Ovary (tissue), 10 donors: ENCODE measurements at places on chromosomes 5 and 9. TPM values are rescaled to one million over a fixed set of nuclear protein-coding genes. Genes with fewer than 3 reads are reported as not detected.

Gene CA9
- total RNA-seq: 1.0 TPM

Gene HNRNPK
- total RNA-seq: 401 TPM

Gene TERT
- total RNA-seq: not detected

Gene BTNL8
- 0.41 TPM for total RNA-seq

Gene CKMT2
- total RNA-seq: 12.6 TPM

Gene CWC27
- 18.9 TPM for total RNA-seq

Gene PTPRD
- 100 TPM for total RNA-seq

Gene OTP
- not detected for total RNA-seq

Gene ADRA1B
- total RNA-seq: 5.5 TPM

Gene PLAC8L1
- not detected for total RNA-seq

Gene SLC6A18
- total RNA-seq: not detected

Gene TMEM174
- total RNA-seq: not detected

Gene MLANA
- total RNA-seq: not detected

Gene CDC20B
- 0.24 TPM for total RNA-seq

Gene PCA3
- not detected for total RNA-seq

Gene NR5A1
- total RNA-seq: 22.2 TPM

Gene PCSK1
- total RNA-seq: 0.83 TPM

Gene SPAG8
- 4.6 TPM for total RNA-seq

Gene NIPAL4
- not detected for total RNA-seq

Gene WNT8A
- not detected for total RNA-seq

DNA sequence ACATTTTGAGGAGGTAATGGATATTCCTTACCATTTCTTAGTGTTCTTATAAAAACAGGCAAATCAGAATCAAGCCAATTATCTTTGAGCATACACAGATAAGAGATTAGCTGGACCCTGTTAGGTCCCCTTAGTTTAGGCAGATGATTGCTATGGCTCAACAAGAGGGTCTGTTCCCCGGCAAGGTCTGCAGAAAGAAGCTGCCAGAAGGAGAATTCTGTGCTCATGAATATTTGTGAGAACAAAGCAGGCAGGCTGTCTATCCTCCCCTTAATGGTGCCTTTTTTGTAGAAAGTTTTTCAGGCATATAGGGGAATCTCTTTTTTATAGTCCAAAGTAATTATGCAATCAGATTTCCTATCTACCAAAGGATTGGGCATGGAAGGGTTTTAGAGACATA lies 27.5 kb downstream of the CAVIN4 start:
- no peaks in the 10 kb centered on the region for H3K4me1 ChIP-seq
- H3K36me3 ChIP-seq: no peaks in the 10 kb centered on the region
- H3K27me3 ChIP-seq: no peaks in the 10 kb centered on the region
- H3K4me3 ChIP-seq: no peak overlapping the region
- DNase-seq: no peak

- no peak for DNase-seq
- H3K4me1 ChIP-seq: no peaks in the 10 kb centered on the region
- H3K27ac ChIP-seq: no peak overlapping the region
- no peak overlapping the region for H3K4me3 ChIP-seq
- no peaks in the 10 kb centered on the region for H3K36me3 ChIP-seq
These were observed 93.1 kb downstream of the PJA2 start for GRCh38 chr5:109316634-109317033.

DNA sequence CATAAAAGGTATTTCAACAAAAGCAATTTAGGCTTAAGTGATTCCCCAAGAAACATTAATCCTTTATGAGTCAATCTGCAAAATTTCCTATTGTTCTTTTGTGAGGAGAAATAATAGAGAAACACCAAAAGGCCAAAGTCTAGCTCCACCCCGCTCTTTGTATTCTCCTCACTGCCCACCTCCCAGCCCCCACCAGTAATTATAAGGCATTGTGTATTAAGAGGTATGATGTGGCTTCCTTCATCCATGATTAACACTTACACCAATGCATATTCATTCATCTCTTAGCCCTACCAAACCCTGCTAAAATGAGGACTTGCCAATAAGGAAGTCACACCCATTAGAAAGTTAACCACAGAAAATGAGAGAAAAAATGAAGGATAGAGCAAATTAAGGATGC lies 105.3 kb upstream of the SPATA31D4 start:
- no peak overlapping the region for H3K27ac ChIP-seq
- H3K36me3 ChIP-seq: no peaks in the 10 kb centered on the region
- peaks cover 8% of the 10 kb centered on the region for H3K4me1 ChIP-seq
- no peak for DNase-seq

DNA sequence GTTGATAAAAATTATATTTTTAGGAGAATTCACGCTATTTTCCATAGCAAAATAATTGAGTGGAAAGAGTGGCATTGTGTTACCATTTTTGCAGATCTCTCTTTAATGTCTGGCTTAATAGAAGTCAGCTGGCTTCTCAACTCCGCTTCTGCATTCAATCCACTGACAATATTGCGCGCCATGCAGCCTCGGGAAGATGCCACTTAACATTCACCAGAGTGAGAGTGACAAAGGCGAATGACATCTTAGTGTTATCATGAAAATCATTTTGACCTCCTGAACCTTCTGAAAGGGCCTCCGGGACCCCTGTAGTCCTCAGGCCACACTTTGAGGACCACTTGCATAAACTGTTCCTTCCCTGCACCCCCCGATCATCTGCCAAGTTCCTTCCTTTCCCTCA lies 80.1 kb upstream of the ORM1 start:
- no peak for DNase-seq
- H3K27me3 ChIP-seq: no peaks in the 10 kb centered on the region
- H3K27ac ChIP-seq: no peak overlapping the region
- H3K4me1 ChIP-seq: peaks cover 4% of the 10 kb centered on the region
- no peaks in the 10 kb centered on the region for H3K36me3 ChIP-seq

DNA sequence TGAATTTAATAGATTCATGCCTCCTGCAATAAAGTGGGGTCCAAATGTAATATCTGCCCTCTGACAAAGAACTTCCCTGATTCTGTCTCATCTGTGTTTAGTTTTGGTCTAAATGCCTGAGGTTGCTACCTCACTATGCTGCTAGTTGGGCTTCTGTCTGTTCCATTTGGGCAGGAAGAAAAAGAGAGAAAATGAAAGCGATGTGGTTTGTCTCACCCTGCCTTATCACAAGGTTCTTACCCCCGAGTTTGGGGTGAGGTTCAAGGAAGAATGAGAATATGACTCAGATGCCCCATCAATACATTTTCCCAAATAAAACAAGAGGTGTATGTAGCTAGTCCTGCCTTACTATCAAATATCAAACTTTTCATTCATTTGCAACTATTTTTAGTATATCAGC lies 132.1 kb upstream of the MTAP start:
- no peaks in the 10 kb centered on the region for H3K36me3 ChIP-seq
- no peak overlapping the region for H3K27ac ChIP-seq
- no peaks in the 10 kb centered on the region for H3K27me3 ChIP-seq

- H3K36me3 ChIP-seq: no peaks in the 10 kb centered on the region
- no peak overlapping the region for H3K27ac ChIP-seq
- no peaks in the 10 kb centered on the region for H3K27me3 ChIP-seq
- H3K4me3 ChIP-seq: no peak overlapping the region
These were observed 1045.8 kb upstream of the DMAC1 start for GRCh38 chr9:8845376-8845775.

- no peak overlapping the region for H3K27ac ChIP-seq
- H3K27me3 ChIP-seq: no peaks in the 10 kb centered on the region
- H3K36me3 ChIP-seq: no peaks in the 10 kb centered on the region
These were observed 1075.4 kb upstream of the C9orf72 start for GRCh38 chr9:28648723-28649122.

- no peak overlapping the region for H3K4me3 ChIP-seq
- H3K36me3 ChIP-seq: no peaks in the 10 kb centered on the region
- no peak for DNase-seq
- H3K4me1 ChIP-seq: no peaks in the 10 kb centered on the region
These were observed 25.8 kb downstream of the CDC25C start for GRCh38 chr5:138305797-138306196.

DNA sequence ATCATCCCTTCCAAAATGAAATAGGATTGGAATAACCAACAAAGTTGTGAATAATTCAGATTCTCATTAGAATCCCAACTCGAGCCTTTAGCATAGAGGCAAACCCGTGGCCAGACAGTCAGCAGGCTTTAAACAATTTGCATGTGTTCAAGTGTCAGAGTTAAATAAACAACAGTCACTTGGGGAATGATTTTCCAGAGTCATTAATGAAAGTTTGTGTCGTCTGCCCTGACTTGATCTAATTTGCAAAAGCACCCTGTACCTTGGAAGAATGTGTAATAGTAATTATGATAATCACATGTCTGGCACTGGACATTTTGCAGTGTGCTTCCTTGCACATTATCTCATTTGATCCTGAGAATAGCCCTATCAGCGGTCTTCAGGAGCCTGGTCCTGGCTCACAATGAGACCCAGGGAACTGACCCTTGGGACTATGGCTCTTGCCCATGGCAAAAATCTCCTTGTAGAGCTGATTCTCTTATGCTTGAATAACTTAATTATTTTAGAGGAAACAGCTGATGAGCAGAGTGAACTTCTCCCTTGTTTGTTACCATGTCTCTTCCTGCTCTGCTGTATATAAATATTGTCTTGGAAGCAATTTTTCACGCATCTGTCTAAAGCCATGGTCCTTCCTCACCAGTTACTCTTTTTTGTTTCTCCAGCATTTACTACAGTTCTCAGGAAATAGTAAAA lies 272.7 kb downstream of the NR3C1 start:
- H3K36me3 ChIP-seq: no peaks in the 10 kb centered on the region
- H3K27ac ChIP-seq: no peak overlapping the region
- H3K4me3 ChIP-seq: no peak overlapping the region
- DNase-seq: no peak

DNA sequence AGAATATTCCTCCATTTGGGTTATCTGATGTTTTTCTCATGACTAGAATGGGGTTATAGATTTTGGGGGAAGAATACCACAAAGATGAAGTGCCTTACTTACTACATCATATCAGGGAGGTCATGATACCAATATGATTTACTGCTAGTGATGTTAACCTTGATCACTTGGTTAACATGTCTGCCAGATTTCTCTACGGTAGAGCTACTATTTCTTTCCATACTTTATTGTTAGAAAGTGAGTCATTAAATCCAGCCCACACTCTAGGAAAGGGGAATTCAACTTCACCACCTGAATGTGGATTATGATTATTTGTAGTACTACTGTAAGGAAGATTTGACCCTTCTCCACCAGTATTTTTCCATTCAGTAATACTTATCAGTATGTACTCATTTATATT lies 64.7 kb downstream of the UBE2R2 start:
- DNase-seq: no peak
- H3K27ac ChIP-seq: no peak overlapping the region
- no peak overlapping the region for H3K4me3 ChIP-seq
- peaks cover 8% of the 10 kb centered on the region for H3K4me1 ChIP-seq

GRCh38 chr9:133286523-133286922 lies 11.5 kb upstream of the ABO start:
- H3K4me3 ChIP-seq: no peak overlapping the region
- H3K27me3 ChIP-seq: no peaks in the 10 kb centered on the region
- DNase-seq: no peak
- H3K36me3 ChIP-seq: no peaks in the 10 kb centered on the region
- no peaks in the 10 kb centered on the region for H3K4me1 ChIP-seq
- no peak overlapping the region for H3K27ac ChIP-seq

DNA sequence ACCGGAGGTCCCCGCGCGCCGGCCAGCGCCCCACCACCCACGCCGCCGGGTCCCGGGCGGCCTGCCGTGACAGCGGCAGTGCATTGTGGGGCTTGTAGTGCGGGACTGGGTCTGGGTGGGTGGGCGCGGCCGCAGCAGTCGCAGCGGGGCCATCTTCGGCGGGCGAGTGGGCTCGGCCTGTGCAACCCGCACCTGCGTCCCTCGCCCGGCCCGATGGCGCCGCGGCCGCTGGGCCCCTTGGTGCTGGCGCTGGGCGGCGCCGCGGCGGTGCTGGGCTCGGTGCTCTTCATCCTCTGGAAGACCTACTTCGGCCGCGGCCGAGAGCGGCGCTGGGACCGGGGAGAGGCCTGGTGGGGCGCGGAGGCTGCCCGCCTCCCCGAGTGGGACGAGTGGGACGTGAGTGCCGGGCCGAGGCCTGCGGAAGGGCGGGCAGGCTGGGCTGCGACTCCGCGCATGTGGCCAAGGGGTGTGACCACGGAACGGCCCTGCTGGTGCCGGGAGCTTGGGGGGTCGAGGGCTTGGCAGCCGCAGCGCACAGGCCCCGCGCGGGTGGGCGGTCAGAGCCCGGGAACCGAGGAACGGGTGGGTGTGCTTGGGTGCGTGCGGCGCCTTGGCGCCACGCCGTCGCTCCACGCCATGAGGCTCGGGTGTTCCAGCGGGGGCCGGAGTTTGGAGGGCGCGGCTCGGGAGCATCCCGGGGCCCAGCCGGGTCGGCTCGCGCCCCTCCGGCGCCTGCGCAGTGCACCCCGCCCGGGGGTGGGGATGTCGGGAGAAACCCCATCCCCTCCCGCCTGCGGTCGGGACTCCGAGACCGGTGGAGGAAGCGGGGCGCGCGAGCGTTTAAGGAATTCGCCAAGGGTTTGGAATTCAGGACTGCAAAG lies at the start of gene ARL10:
Gene ARL10 (plus strand): TSS at position 137 of the 881 bp plus-strand sequence. CDS start 77 bp downstream, at position 214.
- peak; percentile 83 for DNase-seq
- H3K4me3 ChIP-seq: peak within 1 kb of the TSS; percentile 68
- peak within 1 kb of the TSS; percentile 88 for H3K27ac ChIP-seq
- H3K4me1 ChIP-seq: peaks cover 8% of the 10 kb centered on the region
- no peaks in the 10 kb centered on the region for H3K36me3 ChIP-seq

GRCh38 chr9:130171226-130172148 lies 717 bp upstream of the NCS1 start:
- peaks cover 12% of the 10 kb centered on the region for H3K4me1 ChIP-seq
- no peaks in the 10 kb centered on the region for H3K27me3 ChIP-seq
- H3K27ac ChIP-seq: peak overlapping the region; percentile 25
- DNase-seq: no peak
- peak overlapping the region; percentile 41 for H3K4me3 ChIP-seq

DNA sequence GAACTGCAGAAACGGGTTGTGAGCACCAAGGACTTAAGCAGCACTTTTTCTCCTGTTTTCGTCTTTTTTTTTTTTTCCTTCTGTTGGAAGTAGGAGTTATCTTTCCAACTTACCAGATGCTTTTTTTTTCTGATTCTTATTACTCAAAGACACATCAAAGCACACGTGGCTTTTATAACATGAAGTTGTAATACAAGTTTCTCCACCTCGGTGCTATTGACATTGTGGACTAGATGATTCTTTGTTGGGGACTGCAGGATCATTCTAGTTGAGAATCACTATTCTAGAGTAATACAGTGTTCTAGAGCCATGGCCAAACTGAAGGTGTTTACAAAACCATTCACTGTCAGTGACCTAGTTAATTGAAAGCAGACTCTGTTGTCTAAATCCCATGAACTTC lies 51.5 kb downstream of the MYO10 start:
- H3K36me3 ChIP-seq: no peaks in the 10 kb centered on the region
- H3K4me1 ChIP-seq: peaks cover 13% of the 10 kb centered on the region
- H3K4me3 ChIP-seq: no peak overlapping the region
- DNase-seq: no peak

GRCh38 chr5:168443533-168443932 lies 42.7 kb upstream of the RARS1 start:
- no peak overlapping the region for H3K27ac ChIP-seq
- no peaks in the 10 kb centered on the region for H3K36me3 ChIP-seq
- H3K27me3 ChIP-seq: no peaks in the 10 kb centered on the region
- peaks cover 6% of the 10 kb centered on the region for H3K4me1 ChIP-seq

GRCh38 chr9:27665136-27665535 lies 91.9 kb upstream of the C9orf72 start:
- no peak overlapping the region for H3K27ac ChIP-seq
- H3K36me3 ChIP-seq: no peaks in the 10 kb centered on the region
- H3K27me3 ChIP-seq: no peaks in the 10 kb centered on the region
- H3K4me1 ChIP-seq: no peaks in the 10 kb centered on the region
- H3K4me3 ChIP-seq: no peak overlapping the region

- H3K27ac ChIP-seq: no peak overlapping the region
- no peak for DNase-seq
- no peaks in the 10 kb centered on the region for H3K36me3 ChIP-seq
- H3K27me3 ChIP-seq: no peaks in the 10 kb centered on the region
- H3K4me3 ChIP-seq: no peak overlapping the region
These were observed 71.2 kb upstream of the GNA14 start for GRCh38 chr9:77719321-77719720.
